ENCODE measurements at places on chromosomes 7 and 10.

GRCh38 chr10:122441961-122442360 is 12.5 kb upstream of the ARMS2 start:
- DNase-seq, result no peak

GRCh38 chr7:29270594-29271318 is 76.2 kb downstream of the CHN2 start:
- DNase-seq, result no peak

- DNase-seq, result no peak
Measured at GRCh38 chr10:104349623-104350126, 4.0 kb upstream of the CFAP58 start.

- DNase-seq, result no peak
Measured at GRCh38 chr7:142646386-142647140, 102.7 kb upstream of the PRSS1 start.

- DNase-seq, result no peak
Measured at GRCh38 chr10:27225011-27225590, 15.5 kb downstream of the ACBD5 start.

DNA sequence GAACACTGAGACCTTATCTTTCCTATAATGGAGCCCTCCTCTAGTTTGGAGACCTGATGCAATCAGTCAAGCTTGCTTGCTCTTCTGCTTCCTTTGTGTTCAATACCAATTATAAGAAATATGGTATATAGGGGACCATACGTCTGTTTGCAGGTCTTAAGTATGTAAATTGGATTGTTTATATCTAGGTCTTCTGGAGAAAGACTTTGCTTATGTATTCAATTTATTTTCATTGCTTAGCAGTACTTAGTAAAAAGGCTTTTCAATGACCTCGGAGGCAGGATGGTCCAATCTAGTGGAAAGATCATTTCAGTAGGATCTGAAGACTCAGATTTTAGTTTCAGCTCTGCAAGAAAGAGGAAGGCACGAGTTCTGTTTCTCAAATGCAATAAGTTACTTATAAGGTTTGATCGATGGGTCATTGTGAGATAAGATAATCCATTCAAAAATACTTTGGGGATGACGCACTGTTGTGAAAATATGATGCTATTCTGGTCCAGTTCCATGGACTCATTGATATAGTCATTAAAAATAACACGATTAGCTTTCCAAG is 571.6 kb downstream of the SH2D4B start:
- no peak for DNase-seq

GRCh38 chr10:35554461-35555056 is 50.6 kb upstream of the GJD4 start:
- DNase-seq, result no peak

- DNase-seq, result no peak
Measured at GRCh38 chr10:99125879-99126278, 109.8 kb downstream of the HPSE2 start.
